ENCODE measurements at places on chromosomes 2 and 18.

DNA sequence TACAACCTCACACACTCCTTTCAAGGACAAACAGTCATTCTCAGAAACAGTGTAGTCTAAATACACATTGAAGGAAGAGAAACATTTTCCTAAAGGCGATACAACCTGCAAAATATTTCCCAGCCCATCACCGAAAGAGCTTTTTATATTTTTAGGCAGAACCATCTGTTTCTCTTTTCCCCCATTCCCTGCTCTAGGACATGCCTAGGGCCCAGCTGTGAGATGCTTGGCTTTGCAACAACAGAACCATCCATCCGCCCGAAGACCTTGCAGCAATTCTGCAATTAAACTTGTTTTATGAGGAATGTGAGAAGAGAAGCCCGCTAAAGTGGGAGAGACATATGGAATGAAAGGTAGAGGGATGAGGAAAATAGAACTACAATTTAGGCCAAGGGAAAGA is 105.6 kb upstream of the RFX8 start:
- no peak for DNase-seq

DNA sequence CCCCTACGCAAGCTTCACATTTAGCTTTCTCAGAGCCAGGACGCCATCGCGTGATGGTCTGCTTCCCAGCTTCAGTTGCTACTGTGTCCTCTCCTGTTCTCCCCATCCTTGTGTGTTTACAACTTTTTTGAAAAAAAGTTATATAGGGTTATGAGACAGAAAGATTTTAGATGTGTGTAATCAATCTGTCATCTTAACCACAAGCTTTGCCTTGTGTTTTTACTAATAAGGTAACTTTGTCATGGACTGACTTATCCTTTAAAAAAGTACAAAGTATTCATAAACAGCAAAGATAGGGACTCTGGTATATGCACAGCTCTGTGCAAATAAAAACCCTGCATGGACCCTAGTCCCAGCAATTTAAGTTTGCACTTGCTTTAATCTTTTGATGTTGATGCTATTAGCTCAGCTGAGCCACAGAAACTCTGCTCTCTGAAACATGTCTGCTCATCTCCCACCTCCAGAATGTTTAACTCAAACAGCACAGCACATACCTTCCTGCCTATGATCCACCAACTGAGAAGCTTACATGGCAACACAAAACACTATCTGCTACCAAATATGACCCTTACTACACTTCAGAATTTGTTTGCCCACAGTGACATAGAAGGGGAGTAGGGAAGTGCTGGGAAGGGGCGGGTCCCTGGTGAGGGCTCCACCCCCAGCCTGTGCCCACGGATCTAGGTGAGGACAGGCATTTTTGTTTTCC is 42.7 kb downstream of the SAP130 start:
- no peak for DNase-seq

DNA sequence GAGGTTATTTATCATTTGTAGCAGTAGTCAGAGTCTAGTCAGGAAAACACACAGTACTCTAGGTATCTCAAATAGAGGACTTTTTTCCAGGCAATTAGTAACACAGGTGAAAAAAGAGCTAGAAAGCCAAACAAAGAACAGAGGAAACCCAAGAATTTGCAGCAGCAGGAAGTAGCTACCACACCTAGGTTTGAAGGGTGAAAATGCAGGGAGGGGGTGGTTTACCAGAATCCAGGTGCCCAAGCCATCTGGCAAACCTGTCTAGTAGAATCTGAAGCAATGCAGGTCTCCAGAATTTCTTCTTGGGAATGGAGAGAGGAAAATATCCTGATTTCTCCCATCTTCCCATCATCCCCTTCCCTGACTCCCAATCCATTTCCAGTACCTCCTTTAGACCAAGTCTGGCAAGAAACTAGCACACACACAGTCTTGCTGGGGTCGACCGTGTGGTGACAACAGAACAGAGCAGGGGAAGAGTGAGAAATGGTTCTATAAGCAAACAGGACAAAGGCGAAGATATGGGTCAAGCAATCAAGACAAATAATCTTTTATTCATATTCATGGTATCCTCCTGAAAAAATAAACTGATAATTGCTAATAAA is 231.9 kb upstream of the MMADHC start:
- no peak for DNase-seq

DNA sequence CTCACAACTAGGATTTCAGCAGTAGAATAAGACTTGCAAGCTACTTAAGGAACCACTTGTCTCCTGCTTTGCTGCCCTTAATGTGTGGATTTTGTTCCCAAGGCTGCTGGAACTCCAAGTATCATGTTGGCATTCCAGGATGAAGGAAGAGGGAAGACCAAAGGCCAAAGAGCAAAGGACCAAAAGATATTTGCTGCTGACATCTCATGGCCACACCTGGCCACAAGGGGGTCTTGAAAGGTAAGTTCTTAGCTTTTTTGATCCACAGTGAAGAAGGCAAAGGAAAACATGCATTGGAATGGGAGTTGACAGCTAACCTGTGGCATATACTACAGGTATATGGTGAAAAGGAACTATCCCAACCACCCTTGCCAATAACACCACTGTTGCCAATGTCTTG is 3.9 kb upstream of the MATN3 start:
- no peak for DNase-seq

DNA sequence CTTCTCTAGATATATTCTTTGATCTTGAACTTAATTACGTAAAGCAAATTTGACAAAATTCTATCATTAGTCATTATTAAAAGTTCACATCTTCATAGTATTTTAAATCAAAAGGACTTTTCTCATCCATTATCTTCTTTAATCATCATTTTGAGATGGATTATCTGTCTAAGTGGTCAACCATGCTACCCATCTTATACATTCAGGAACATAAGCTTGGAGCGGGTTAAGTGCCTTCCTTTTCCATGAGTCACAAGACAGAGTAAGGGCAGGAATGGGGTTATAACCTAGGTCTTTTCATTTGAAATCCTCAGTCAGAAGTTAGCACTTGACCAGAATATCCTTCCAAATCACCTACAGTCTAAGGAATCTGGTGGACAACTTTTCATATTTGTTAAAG is 297.1 kb downstream of the TCF4 start:
- DNase-seq = no peak

DNA sequence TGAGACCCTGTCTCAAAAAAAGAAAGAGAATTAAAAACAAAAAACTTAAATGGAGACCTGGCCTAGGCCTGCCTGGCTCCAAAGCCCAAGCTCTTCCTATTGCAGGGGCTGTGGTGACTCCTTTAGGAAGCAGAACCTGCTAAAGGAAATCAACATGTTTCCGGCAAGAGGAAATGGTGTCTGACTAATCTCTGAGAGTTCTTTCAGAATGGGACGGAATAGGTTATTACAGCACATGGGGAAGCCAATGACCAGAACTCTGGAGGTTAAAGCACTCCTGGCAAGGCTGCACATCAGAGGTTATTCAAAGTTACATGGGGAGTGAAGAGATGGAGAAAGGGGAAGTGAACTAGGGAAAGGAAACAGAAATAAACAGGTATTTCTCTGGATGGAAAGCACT is 21.4 kb downstream of the KIF3C start:
- DNase-seq = no peak

DNA sequence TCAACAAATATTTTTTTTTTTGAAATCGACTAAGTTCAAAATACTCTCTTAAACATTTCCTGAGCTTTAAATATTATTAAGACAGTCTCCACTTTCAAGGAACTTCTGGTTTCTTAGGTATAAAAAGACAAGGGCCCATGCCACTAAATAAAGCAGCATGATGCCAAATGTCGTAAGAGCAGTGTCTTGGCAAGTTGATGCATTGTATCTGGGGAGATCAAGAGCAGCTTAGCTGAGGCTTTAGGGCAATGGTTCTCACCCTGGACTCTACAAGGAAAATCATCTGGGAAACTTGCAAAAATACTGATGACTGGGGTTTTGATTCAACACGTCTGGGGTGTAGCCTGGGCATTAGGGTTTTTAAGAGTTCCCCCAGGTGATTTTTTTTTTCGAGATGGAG is 41.3 kb downstream of the COL4A3 start:
- no peak for DNase-seq

DNA sequence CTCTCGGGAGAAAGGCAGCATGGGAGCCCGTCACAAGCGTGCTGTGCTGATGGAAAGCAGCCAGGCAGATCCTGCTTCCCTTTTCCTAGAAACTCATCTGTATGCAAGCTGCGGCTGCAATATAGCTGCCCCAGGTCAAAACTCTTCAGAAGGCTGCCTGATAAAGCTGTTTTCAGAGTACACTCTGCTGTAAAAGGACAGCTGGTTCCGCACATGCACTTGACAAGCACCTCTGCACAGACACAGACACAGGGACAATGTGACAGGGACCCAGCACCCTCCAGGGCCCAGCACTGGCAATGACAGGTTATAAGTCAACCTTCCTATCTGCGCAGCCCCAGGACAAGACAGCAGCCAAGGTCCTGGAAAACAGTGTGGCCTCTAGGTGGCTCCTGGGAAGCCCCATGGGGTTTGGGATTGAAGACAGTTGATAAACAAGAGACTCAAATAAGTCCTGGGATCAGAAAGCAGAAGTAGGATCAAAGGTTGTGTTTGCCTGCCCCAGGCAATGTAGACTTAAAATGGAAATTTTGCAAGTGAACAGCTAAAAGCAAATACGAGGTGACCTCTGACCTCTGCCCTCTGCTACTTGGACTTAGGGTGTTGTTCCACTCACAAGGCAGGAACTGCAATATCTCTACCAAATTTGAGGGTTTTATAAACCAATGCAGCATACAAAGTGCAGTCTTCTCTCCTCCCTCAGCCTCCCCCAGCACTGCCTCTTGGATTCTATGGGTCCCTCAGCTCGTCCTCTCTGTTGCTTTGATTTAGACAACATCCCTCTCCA is 16.9 kb downstream of the SLC66A2 start:
- DNase-seq = no peak

DNA sequence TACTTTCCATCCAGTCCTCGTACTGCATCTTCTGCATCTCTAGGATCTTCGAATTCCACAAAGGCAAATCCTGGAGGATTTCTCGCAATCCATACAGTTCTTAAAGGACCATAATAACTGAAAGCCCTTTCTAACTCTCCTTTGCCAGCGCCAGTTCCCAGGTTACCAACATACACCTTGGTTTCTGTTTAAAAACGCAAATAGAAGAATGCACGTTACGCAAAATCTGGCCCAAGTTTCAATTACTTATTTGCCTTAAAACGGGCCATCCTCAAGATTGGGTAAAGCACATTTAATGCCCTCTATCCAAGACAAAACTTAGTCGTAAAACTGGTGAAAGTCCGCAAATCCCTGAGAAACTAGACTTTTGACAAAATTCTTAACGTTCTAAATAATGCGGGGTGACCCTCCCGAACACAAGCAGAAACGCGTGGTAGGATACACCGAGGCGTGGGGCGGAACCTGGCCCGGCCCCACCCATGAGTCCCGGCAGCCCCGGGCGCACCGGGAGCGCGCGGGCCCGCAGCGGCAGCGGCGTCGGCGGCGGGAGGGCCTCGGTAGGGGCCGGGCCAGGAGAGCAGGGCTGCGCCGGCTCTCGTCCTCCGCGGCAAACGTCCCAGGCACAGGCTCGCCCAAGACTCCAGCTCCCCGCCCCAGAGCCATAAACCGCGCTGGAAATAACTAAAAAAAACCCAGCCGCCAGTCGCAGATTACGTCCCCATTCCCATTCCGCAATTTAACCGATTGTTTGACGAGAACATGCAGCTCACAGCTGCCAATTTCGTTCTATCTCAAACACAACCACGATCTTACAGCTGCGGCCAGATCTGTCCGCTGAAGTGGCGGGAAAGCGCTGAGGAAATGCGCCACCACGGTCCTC is 910 bp downstream of the SRSF7 start:
- peak; percentile 60 for DNase-seq

DNA sequence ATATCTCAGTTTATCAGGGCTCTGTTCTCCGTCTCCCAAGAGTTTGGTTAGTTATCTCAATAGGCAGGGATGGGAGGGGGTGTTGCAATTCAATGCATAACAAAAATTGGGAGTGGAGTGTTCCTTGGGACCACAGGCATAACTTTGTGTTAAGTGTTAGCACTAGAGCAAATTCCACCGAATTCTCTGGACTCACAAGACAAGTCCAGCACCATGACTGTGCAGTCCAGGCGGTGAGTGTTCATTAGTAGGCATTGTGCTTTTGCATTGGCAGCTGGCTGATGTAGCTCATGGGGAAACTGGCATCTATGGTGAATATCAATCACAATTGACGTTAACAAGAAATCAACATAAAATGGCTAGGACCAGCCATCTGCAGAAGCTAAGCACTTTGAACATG is 79.0 kb upstream of the CABLES1 start:
- DNase-seq = no peak

DNA sequence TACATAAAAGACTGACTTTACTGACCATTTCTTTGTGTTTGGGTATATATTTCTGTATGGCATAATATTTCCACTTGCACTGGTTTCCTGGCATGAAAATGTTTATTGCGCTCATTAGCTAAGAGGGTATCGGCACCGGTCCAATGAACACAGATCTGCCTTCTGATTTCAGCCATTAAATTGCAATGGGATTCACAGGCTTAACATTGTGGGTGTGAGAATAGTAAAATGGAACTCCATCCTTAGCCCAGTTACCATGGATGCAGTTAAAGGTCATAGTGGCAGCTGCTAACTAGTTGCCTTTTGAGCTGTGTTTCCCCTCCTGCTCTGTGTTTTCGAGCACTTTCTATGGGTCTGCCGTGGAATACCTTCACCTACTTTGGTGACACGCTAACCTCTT is 352.6 kb upstream of the POU3F3 start:
- DNase-seq = no peak

DNA sequence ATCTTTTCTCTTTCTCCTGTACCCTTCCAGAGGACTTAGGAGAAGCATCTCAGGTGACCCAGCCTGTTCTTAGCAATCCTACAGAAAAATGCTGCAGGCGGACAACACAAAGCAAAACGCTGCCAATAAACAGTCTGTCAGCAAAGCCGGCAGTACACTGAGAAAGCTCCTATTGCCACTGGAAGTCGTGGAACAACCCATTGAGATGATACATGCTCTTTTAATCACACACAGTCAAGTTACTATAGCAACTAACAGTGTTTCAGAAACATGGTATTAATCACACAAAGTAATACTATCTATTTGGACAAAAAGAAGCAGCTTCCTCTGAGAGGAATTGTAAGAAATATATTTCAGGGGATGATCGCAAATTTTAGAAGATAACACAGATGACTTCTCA is 10.5 kb downstream of the CTLA4 start:
- no peak for DNase-seq

DNA sequence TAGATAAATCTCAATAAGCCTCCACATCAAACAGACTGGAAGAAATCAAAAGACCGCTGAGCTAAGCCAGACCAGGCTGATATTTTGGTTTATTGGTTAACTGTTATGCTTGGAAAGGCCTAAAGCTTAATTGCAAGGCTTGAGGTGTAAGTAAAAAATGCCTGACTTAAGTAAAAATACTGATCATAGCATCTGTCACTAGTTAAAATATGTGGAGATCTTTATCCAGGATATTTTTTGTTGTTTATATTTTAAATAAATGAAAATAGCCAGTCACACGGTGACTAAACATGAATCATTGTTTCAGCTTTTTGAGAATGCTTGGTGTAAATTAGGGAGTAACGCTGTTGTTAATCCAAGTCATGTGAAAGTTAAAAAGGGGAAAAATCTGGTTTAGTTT is 127.9 kb downstream of the THADA start:
- no peak for DNase-seq

- no peak for DNase-seq
Measured at GRCh38 chr2:100137866-100138570, 4.4 kb downstream of the AFF3 start.

- no peak for DNase-seq
Measured at GRCh38 chr2:54602736-54603322, 120.6 kb upstream of the EML6 start.

Measured in activated naive CD4-positive, alpha-beta T cell treated with Interleukin-2 at 50 U/mL for 16 hours (primary cell).